Uterus (tissue), 4 donors: ENCODE measurements at places on chromosomes 3 and 15. TPM values are rescaled to one million over a fixed set of nuclear protein-coding genes. Genes with fewer than 3 reads are reported as not detected.

- H3K27me3 ChIP-seq, result no peaks in the 10 kb centered on the region
- no peak overlapping the region for H3K4me3 ChIP-seq
Measured at GRCh38 chr3:42129014-42129953, 38.1 kb downstream of the TRAK1 start.

DNA sequence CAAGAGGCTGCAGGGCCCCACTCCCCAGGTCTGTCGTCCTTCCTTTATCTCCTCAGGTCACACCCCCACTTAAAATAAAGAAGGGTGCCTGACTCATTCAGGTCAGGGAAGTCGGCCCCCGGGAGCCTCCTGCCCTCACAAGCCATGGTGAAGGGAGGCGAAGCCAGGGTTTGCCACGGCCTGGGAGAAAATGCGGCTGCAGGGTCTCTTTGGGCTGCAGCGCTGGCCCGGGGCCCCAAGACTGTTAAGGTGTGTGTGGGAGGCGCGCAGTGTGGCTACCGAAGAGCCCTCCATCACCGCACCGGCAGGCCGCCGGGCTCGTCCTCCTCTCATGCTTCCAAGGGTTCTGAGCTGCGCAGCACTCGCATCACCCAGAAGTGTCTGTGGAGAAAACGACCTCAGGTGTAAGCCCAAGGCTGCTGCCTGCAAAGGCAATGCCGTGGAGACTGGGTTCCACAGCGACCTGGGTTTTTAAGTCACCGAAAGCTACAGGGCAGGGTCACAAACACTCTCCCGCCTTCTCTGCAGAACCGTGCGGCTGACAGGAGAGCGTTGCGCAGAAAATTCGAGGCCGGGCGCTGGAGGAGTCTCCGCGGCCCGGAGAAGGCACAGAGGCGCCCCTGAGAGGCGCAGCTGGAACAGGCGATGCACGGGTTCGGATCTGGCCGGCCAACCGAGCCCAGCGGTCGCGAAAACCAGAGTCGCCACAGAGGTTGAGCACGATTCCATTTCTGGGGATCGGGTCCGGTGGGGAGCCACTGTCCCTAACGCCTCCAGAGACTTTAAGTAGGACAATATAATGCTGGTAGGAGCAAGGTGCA, 8.7 kb downstream of the FOXL2 start:
- no peak for DNase-seq
- peaks cover 18% of the 10 kb centered on the region for H3K27me3 ChIP-seq

DNA sequence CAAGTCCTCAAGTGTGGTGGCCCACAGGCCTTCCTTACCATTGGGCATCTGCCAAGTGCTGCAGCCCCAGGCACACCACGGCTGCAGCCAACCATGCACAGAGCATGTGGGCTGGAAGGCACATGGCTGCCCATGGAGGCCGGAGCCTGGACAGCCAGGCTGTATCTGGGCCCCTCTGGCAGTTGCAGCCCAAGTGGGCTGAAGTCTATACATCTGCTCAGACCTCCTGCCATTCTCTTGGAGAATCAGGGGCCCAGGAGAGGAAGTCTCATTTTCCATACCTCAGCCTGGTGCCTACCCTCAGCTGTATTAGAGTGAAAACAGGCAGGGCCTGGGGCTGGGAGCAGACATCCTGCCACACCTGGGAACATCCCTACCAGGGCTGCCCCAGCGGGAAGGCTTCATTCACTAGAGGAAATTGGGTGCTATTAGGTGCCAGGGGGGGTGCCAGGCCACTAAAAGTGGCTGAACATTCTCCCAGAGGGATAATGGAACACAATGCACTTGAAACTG, 48.0 kb upstream of the SLCO2A1 start:
- no peaks in the 10 kb centered on the region for H3K36me3 ChIP-seq
- no peaks in the 10 kb centered on the region for H3K4me1 ChIP-seq
- no peak overlapping the region for H3K4me3 ChIP-seq

GRCh38 chr3:16311960-16312451, 47.0 kb downstream of the OXNAD1 start:
- H3K4me3 ChIP-seq, result no peak overlapping the region
- no peaks in the 10 kb centered on the region for H3K27me3 ChIP-seq
- peak; percentile 46 for DNase-seq
- peak overlapping the region; percentile 20 for H3K27ac ChIP-seq
- H3K36me3 ChIP-seq, result no peaks in the 10 kb centered on the region

GRCh38 chr15:53831907-53832770, 72.7 kb upstream of the WDR72 start:
- H3K36me3 ChIP-seq, result no peaks in the 10 kb centered on the region
- H3K4me3 ChIP-seq, result no peak overlapping the region
- H3K4me1 ChIP-seq, result no peaks in the 10 kb centered on the region

DNA sequence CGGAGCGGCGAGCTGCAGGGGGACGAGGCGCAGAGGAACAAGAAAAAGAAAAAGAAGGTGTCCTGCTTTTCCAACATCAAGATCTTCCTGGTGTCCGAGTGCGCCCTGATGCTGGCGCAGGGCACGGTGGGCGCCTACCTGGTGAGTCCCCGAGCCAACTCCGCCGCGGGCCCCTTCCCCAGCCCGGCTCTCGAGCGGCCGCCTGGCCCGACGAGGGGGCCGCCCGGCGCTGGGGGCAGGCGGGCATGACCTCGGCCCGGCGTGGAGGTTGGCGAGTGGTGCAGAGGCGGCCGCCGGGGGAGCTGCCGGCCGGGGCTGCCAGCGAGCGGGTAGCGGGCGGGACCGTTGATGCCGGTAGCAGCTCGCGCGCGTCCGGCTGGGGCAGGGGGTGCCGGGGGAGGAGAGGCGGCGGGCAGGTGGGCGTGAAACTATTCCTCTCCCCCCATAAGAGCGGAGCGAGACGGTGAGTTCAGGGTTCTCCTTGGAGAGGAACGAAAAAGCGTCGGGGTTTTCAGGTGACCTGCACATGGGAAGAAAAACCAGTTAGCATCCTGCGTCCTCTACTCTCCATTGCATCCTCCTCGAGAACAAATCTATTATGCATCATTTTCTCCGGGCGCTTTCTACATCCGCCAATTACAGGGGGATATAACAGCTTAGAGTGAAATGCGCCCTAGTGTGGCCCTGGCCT, 585 bp downstream of the SLCO3A1 start:
- H3K4me1 ChIP-seq, result peaks cover 7% of the 10 kb centered on the region
- no peaks in the 10 kb centered on the region for H3K27me3 ChIP-seq
- peak overlapping the region; percentile 55 for H3K4me3 ChIP-seq
- peak overlapping the region; percentile 97 for H3K27ac ChIP-seq
- H3K36me3 ChIP-seq, result no peaks in the 10 kb centered on the region

GRCh38 chr3:96478496-96478895, 335.9 kb upstream of the EPHA6 start:
- H3K27ac ChIP-seq, result no peak overlapping the region
- DNase-seq, result no peak
- no peaks in the 10 kb centered on the region for H3K27me3 ChIP-seq
- no peak overlapping the region for H3K4me3 ChIP-seq
- H3K36me3 ChIP-seq, result no peaks in the 10 kb centered on the region

- no peaks in the 10 kb centered on the region for H3K4me1 ChIP-seq
- no peak for DNase-seq
- no peak overlapping the region for H3K4me3 ChIP-seq
- no peaks in the 10 kb centered on the region for H3K36me3 ChIP-seq
- H3K27ac ChIP-seq, result no peak overlapping the region
Measured at GRCh38 chr15:79372428-79372827, 59.7 kb upstream of the MINAR1 start.

DNA sequence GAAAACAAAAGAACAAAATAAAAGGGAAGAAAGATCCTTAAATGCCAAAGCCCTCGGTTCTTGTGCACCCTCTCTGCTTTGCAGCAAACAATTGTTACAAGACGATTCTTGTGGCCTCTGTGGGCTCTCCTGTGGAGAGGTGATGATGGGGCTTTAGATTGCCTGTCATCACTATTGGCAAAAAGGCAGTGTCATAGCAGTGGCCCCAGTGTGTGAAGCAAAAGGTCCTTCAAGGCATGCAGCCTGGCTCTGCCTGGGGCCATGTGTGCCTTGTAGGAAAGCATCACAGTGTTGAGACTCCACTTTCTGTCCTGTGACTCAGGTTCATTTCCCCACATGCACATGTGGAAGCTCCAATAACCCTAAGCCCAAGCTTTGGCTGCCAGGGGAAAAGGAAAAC, 43.7 kb downstream of the POC1A start:
- no peaks in the 10 kb centered on the region for H3K27me3 ChIP-seq
- no peaks in the 10 kb centered on the region for H3K36me3 ChIP-seq
- H3K4me3 ChIP-seq, result no peak overlapping the region
- H3K27ac ChIP-seq, result peak overlapping the region; percentile 39
- no peaks in the 10 kb centered on the region for H3K4me1 ChIP-seq

Gene CASR
- total RNA-seq, result not detected

DNA sequence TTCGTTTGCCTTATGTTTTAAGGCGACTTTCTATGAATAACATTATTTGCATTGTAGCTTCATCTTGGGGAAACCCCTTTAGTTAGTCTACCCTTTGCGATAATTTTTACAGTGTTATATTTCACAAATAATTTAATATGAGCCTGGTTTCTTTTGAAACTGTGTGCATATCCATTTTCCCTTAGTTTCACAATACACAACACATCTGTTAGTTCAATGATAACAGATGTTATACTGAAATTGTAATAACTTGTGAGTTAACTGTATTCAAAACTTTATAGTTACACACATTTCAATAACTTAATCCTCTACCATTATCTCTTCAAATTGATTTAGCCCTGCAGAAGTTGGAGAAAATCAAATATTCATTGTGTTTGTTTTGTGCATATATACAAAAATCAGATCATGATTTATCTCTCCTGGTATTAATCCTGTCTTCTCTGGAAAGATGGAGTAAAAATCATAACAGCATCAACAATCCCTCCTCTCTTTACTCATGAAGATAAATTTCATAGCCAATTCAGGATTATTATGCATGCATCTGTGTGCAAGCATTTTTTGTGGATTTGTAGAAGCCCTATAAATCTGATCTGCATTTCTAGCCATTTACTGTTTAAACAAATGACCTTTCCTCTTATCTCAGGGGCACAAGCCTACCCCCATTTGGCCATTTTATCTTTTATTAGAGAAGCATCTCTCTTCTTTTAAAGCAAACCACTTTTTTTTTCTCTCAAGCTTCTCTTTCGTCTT, 304.0 kb downstream of the VPS13C start:
- H3K27ac ChIP-seq, result no peak overlapping the region
- no peaks in the 10 kb centered on the region for H3K27me3 ChIP-seq
- no peaks in the 10 kb centered on the region for H3K4me1 ChIP-seq
- H3K4me3 ChIP-seq, result no peak overlapping the region

GRCh38 chr15:98123297-98123696, 162.8 kb downstream of the ARRDC4 start:
- DNase-seq, result no peak
- peak overlapping the region; percentile 36 for H3K27ac ChIP-seq
- H3K4me1 ChIP-seq, result no peaks in the 10 kb centered on the region
- H3K4me3 ChIP-seq, result no peak overlapping the region

Gene GPR171
- not detected for total RNA-seq

Gene TYRO3
- 6.5 TPM for total RNA-seq

DNA sequence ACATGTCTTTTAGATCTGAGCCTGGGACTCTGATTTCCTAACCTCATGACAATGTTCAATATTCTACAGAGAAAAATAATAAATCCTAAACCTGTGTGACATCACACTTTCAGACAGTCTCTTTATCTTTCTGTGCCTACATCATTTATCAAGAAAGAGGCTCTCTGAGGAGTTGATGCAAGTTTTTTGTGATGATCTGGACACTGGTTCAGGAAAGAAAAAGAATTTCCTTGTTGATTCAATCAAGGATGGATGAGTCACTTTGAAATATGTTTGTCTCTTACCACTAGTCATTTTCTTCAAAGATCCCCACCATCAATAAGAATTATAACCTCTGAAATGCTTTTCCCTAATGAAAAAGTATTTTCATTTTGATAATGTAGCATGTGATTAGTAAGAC, 404.6 kb downstream of the WDR72 start:
- H3K4me3 ChIP-seq, result no peak overlapping the region
- DNase-seq, result no peak
- no peak overlapping the region for H3K27ac ChIP-seq

Gene EDEM1
- total RNA-seq, result 48.3 TPM

- H3K4me1 ChIP-seq, result no peaks in the 10 kb centered on the region
- H3K36me3 ChIP-seq, result no peaks in the 10 kb centered on the region
- DNase-seq, result no peak
- no peak overlapping the region for H3K4me3 ChIP-seq
Measured at GRCh38 chr3:111811811-111812210, 47.3 kb upstream of the PHLDB2 start.

Gene LYZL4
- not detected for total RNA-seq

Gene C2CD4B
- total RNA-seq, result not detected

- DNase-seq, result no peak
- no peak overlapping the region for H3K27ac ChIP-seq
- no peaks in the 10 kb centered on the region for H3K36me3 ChIP-seq
- H3K4me3 ChIP-seq, result no peak overlapping the region
- no peaks in the 10 kb centered on the region for H3K4me1 ChIP-seq
- no peaks in the 10 kb centered on the region for H3K27me3 ChIP-seq
Measured at GRCh38 chr15:82870727-82871320, 61.4 kb downstream of the WHAMM start.

GRCh38 chr3:81425198-81425868, 336.1 kb downstream of the GBE1 start:
- no peak overlapping the region for H3K27ac ChIP-seq
- no peaks in the 10 kb centered on the region for H3K4me1 ChIP-seq
- no peaks in the 10 kb centered on the region for H3K36me3 ChIP-seq
- H3K4me3 ChIP-seq, result no peak overlapping the region
- no peaks in the 10 kb centered on the region for H3K27me3 ChIP-seq
- no peak for DNase-seq

- H3K4me1 ChIP-seq, result no peaks in the 10 kb centered on the region
- H3K27ac ChIP-seq, result no peak overlapping the region
Measured at GRCh38 chr3:186439725-186440124, 77.7 kb upstream of the DGKG start.

- no peaks in the 10 kb centered on the region for H3K4me1 ChIP-seq
- no peaks in the 10 kb centered on the region for H3K27me3 ChIP-seq
- no peak overlapping the region for H3K27ac ChIP-seq
- H3K36me3 ChIP-seq, result no peaks in the 10 kb centered on the region
- no peak overlapping the region for H3K4me3 ChIP-seq
Measured at GRCh38 chr15:35327789-35328188, 218.2 kb downstream of the DPH6 start.
